T-helper 9 cell (primary cell): ENCODE measurements at places on chromosomes 11 and 22.

DNA sequence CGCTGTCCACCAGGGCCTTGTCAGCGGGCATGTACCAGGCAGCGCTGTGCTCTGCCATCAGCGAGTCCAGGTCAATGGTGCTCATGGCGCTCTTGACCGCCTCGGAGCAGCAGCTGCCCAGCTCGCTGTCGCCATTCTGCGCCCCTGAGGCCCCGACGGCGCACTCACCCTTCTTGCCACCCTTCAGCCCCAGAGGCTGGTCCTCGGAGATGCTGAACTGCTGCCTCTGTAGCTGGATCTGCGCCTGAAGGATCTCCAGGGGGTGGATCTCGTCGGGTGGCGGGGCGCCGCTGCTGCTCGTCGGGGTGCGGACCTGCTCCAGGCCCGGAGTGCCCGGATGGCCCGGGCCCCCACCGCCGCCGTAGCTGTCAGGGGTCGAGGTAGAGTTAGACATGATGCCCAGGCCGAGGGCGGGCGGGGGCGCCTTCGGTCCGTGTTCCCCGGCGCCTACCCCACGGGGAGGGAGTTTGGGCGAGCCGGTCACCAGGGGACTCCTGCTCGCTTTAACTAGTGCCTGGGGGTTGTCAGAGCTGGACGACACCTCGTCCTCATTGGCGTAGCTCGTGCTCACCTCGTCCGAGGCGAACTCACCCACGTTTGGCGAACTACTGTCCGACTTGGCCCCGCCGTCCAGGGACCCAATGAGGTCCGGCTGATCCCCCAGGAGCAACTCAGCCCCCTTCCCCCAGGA, 4.6 kb downstream of the MN1 start:
- DNase-seq = no peak

GRCh38 chr11:72373163-72373562, 61.2 kb downstream of the CLPB start:
- DNase-seq = no peak

GRCh38 chr11:120795185-120795584, 228.7 kb upstream of the TBCEL start:
- DNase-seq = no peak

- no peak for DNase-seq
These were observed 41.9 kb upstream of the KIRREL3 start for GRCh38 chr11:127042445-127042844.

- no peak for DNase-seq
These were observed 154.1 kb downstream of the COMMD9 start for GRCh38 chr11:36135076-36135475.

GRCh38 chr11:111729071-111729830, 36.9 kb downstream of the PPP2R1B start:
- DNase-seq = no peak

GRCh38 chr22:35630891-35631290, 13.8 kb upstream of the MB start:
- DNase-seq = no peak

DNA sequence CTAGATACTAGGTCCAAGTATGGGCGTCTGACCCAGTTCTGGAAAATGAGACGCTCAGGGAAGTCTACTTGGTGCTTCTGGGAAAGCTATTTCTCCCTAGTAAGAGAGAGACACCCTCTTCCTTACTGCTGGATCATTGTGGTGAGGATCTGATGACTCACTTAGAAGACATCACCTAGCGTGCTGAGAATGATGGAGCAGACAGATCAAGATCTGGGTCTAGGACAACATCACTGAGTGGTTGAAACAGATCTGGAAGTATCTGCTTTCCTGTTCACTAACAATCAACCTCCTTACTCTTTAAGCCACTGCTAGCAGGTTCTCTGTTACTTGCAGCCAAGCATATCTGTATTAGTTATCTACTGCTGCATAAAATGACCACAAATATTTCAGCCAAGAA, 38.3 kb upstream of the HMGXB4 start:
- DNase-seq = no peak

GRCh38 chr11:67006029-67006884, 16.7 kb upstream of the SYT12 start:
- DNase-seq = no peak

- no peak for DNase-seq
These were observed 5.8 kb downstream of the RAB38 start for GRCh38 chr11:88169471-88169870.

GRCh38 chr11:119100246-119100970, 1.2 kb downstream of the DPAGT1 start:
- DNase-seq = no peak

GRCh38 chr22:42743501-42743991, 22.9 kb upstream of the A4GALT start:
- DNase-seq = no peak

- no peak for DNase-seq
These were observed 83.1 kb upstream of the SLC5A12 start for GRCh38 chr11:26805001-26805400.

DNA sequence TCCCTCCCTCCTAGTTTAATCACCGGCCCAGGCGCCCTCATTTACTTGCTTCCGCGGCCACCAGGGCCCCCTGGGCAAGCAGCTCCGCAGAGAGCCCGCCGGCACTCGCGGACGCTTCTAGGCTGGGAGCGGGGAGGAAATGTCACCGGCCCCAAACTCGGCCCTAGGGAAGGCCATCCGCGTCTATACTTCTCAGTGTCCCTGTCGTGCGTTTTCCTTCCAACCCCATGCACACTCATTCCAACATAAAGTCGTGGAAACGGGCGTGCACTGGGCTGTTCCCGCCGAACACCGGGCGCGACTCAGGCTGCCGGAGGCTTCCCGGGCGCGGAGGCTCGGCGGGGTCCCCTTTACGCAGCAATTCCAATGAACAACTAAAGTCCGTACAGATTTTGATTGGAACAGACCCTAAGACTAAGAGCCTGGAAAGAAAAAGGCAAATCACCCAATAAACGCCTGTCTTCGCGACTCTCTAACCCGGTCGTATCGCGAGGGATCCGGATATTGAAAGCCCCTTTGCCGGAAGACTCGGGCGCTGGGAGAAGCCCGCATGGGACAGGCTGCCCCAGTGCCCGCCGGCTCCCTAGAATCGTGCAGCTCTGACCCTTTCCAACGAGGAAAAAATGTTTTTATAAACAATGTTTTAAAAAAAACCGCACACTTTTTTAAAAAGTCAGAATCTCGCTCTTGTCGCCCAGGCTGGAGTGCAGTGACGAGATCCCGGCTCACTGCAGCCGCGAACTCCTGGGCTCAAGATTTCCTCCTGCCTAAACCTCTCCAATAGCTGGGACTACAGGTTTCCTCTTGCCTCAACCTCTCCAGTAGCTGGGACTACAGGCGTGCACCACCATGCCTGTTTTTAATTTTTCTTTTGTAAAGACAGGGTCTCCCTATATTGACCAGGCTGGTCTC, 1.3 kb upstream of the BARX2 start:
- no peak for DNase-seq

GRCh38 chr22:33012833-33013450, 45.2 kb downstream of the SYN3 start:
- DNase-seq = no peak

DNA sequence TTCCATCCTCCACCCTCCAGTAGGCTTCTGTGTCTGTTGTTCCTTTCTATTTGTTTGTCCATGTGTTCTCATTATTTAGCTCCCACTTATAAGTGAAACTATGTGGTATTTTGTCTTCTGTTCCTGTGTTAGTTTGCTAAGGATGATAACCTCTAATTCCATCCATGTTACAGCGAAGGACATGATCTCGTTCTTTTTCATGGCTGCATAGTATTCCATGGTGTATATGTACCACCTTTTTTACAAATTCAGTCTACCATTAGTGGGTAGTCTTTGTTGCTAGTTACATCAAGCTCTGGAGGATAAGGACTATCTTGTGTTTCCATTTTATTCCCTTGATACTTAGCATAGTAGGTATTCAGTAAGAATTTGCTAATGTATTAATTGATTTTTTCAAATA, 664.2 kb upstream of the FAT3 start:
- no peak for DNase-seq

DNA sequence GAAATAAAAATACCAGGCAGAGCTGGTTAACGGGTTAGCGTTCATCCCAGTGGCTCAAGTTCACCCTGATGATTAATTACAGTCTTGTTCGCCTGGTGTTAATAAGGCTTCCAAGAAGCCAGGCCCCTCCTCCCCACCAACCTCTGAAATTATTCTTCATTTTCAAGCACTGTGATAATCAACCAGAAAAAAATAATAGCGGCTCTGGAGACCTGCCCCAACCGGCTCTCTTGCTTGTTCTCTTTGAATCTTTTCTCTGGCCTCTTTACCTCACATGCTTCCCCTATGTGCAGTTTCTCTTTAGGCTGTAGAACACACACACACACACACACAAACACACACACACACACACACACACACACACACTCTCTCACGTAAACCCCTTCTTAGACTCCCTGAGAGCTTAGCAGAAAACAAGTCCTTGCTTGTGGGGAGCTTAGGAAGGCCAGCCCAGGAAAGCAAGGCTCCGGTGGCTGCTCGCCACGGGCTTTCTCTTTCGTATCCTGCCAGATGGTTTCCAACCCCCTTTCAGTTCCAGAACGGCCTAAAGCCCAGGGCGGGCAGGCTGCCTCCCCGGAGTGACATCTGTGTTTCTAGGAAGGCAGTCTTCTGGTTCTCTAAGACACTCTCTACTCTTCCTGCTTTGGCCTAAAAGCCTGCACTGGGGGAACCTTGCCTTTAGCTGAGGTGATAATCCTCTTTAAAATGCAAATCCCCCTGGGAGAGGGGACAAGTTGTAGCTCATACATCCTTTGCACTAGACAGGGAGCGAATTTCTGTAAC, 106.4 kb upstream of the SESN3 start:
- DNase-seq = no peak

GRCh38 chr11:83918476-83918875, 632.3 kb upstream of the CCDC90B start:
- no peak for DNase-seq

GRCh38 chr11:74673693-74674360, 57.4 kb downstream of the CHRDL2 start:
- DNase-seq = no peak

GRCh38 chr11:130612291-130612851, 163.9 kb downstream of the ADAMTS15 start:
- DNase-seq = no peak

DNA sequence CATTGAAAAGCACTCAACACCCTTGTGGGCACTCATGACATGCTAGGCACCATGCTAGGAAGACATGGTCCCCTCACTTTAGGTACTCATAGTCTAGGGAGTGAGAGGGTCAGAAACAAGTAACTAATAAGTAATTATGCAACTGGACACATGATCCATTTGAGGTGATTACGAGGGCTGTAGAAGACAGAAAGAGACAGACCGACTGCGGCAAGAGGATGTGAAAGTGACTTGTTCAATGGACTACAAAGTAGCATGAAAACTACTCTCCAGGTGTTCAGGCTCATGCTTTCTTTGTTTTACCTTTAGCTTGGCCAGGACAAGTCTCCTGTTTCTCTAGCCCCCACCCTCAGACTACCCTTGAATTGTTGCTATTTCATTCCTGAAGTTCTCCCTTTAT, 310.8 kb upstream of the SORL1-AS1 start:
- no peak for DNase-seq

GRCh38 chr22:20174785-20175596, 24.1 kb upstream of the CCDC188 start:
- DNase-seq = no peak

DNA sequence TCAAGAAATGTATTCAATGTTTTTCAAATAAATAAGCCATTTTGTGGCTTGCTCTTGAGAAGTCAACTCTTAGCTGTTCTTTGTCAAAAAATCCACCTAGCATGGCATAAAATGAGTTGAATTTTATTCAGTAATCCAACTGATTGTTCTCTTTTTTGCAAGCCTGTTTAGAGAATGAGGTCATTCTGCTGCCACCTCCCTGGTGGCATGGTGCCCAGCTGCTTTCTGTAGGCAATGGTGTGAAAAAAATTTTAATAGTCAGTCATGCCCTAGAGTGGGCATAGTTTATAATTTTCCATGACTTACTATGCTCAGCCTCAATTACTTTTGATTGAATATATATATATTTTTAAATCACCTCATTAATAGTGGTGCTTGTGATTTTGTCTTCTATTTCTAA, 177.2 kb downstream of the INSC start:
- no peak for DNase-seq

- DNase-seq = no peak
These were observed 45.2 kb downstream of the PPFIA1 start for GRCh38 chr11:70315716-70316115.

DNA sequence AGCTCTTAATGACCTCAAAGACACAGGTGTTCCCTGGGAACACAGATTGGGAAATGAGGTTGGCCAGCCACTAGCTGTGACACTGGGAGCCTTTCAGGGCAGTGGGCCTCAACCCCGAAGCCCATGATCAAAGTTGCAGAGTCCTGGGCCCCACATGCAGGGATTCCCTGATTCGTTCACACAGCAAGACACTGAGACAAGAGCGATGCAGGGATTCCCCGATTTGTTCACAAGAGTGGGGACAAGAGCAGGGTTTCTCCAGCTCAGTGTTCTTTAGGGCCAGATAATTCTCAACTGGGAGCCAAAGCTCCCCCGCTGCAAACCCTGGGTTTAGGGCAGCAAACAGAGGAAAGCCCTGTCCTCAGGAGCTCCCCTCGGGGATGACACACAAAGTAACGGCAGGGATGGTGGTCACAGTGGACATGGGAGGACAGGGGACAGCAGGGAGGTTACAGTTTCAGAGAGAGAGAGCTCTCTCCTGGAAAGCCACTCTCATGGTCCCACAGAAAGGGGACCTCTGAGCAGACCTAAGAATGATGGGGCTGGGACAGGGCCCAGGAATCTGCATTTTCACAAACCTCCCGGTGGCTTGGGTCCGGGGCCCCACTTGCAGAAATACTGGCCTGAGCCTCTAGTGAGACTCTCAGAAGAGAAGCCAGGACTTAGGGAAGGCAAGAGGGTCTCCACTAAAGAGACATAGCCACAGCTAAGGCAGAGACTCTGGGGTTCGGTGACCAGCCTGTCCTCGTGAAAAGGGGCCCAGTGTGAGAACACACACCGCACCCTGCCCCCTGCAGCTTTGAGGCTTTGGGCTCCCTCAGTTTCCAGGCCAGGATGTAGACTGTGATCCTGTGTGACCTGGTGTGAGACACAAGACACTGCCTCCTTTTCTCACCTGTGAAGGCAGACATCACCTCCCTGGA, 7.4 kb upstream of the GNAZ start:
- no peak for DNase-seq

DNA sequence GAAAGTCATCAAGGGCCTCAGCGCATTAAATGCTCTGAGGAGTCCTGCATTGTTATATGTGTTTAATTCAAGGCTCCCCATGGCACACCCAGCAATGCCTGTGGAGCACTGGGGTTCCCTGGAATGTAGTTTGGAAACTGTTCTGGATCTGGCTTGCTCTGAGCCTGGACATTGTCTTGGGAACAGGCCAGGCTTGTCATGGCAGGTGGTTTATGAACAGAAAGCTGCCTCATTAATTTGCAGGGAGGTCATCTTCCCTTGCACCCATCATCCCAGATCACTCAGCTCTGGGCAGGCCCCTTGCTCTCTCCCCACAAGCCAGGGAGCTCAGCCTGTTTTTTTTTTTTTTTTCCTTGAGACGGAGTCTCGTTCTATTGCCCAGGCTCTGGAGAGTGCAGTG, 32.9 kb downstream of the RPS6KA4 start:
- no peak for DNase-seq
